GM23338 (cell line): ENCODE measurements at places on chromosomes 2 and 18. TPM values are rescaled to one million over a fixed set of nuclear protein-coding genes. Genes with fewer than 3 reads are reported as not detected.

Gene MYOM1
- total RNA-seq = 0.08 and 0.38 TPM in 2 replicates

Gene FOXI3
- total RNA-seq = 11.8 and 13.3 TPM in 2 replicates

Gene CDH19
- total RNA-seq = 0.03 TPM in 1 of 2 replicates, not detected in the other

Gene UGT1A8
- 0.45 TPM in 1 of 2 replicates, not detected in the other for total RNA-seq

Gene MARCHF4
- 1.1 and 1.2 TPM in 2 replicates for total RNA-seq

Gene CPO
- total RNA-seq = 0.94 TPM in 1 of 2 replicates, not detected in the other

Gene PKDCC
- total RNA-seq = 32.8 and 44.8 TPM in 2 replicates

Gene SERPINB2
- not detected in 2 replicates for total RNA-seq

Gene CFAP65
- 0.23 and 0.38 TPM in 2 replicates for total RNA-seq

Gene PTGR3
- total RNA-seq = 1.5 TPM in 2 replicates

Gene PCARE
- total RNA-seq = not detected in 2 replicates

Gene MALT1
- 16.3 and 18.8 TPM in 2 replicates for total RNA-seq

Gene SNED1
- 1.1 and 2.8 TPM in 2 replicates for total RNA-seq

Gene OTX1
- 0.74 and 1.3 TPM in 2 replicates for total RNA-seq

Gene MIB1
- total RNA-seq = 56.7 and 59.0 TPM in 2 replicates

Gene BMP10
- total RNA-seq = not detected in 2 replicates

Gene EIF2AK3
- total RNA-seq = 23.2 and 24.2 TPM in 2 replicates

Gene TBR1
- not detected in 2 replicates for total RNA-seq

Gene NUP35
- 57.4 and 62.4 TPM in 2 replicates for total RNA-seq

Gene CDH20
- total RNA-seq = 0.31 and 1.0 TPM in 2 replicates

Gene AQP4
- 2.8 and 3.8 TPM in 2 replicates for total RNA-seq

Gene KCNJ13
- total RNA-seq = not detected in 2 replicates

Gene EFR3B
- total RNA-seq = 10.7 and 11.8 TPM in 2 replicates

Gene SIX3
- total RNA-seq = 0.28 TPM in 1 of 2 replicates, not detected in the other

Gene ABCA12
- total RNA-seq = 0.10 TPM in 1 of 2 replicates, not detected in the other

Gene WNT10A
- total RNA-seq = not detected in 2 replicates

Gene HOXD1
- total RNA-seq = 0.39 TPM in 1 of 2 replicates, not detected in the other

Gene INHA
- total RNA-seq = 0.31 and 1.6 TPM in 2 replicates

Gene COL4A4
- total RNA-seq = 1.4 and 3.1 TPM in 2 replicates

Gene TLX2
- 0.21 TPM in 1 of 2 replicates, not detected in the other for total RNA-seq
